ENCODE measurements at places on chromosomes 2 and 18.

GRCh38 chr2:158953926-158954763 lies 14.3 kb upstream of the TANC1 start:
- DNase-seq: no peak

DNA sequence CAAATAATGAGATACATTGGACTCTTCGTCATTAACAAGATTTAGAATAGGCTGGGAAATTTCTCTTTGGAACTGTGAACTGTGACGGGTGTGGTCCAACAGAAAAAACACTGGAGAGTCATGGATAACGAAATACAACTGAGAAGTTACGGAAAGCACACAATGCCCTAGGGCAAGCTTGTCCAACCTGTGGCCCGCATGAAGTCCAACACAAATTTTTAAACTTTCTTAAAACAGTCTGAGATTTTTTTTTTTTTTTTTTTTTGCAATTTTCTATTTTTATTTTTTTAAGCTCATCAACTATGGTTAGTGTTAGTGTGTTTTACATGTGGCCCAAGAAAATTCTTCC lies 27.7 kb downstream of the CDC42EP3 start:
- DNase-seq: no peak

DNA sequence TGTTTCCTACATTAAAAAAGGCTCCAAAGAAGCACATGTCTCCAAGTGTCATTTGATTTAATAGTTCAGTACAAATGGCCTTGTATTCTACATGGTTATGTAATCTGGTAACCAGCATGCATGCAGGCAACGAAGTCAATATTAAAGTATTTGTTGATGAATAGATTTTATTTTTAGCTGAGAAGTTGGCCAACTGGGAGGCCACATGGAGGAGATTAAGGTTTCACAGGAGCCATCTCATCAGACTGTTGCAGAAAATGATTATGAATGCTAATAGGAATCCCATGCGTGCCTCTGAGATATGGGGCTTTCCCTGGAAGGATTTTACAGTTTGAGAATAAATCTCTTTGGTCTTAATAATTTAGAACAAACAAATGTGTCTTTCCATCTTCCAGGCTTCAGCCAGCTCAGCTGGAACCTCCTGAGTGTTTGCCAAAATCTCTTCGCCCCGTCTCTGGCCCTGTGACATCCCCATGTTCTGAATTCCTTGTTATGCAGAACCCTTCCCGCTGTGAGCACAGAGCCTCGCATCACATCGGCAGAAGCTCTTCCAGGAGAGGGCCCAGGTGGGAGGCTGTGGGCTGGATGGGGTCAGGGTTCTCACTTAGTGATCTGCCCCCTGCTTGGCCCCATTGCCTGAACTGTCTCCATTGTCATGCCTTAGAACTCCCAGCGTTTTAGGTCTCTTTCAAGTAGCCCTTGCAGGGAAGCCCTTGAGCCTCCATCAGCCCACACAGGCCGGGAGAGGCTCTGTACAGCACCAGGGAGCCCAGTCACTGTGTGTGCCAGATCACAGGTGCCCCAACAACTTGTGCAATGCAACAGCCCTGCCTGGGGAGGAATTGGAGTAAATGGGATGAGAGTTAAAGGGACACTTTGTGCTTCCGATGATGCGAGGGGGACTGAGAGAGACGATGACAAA lies 190.5 kb upstream of the TWIST2 start:
- no peak for DNase-seq

DNA sequence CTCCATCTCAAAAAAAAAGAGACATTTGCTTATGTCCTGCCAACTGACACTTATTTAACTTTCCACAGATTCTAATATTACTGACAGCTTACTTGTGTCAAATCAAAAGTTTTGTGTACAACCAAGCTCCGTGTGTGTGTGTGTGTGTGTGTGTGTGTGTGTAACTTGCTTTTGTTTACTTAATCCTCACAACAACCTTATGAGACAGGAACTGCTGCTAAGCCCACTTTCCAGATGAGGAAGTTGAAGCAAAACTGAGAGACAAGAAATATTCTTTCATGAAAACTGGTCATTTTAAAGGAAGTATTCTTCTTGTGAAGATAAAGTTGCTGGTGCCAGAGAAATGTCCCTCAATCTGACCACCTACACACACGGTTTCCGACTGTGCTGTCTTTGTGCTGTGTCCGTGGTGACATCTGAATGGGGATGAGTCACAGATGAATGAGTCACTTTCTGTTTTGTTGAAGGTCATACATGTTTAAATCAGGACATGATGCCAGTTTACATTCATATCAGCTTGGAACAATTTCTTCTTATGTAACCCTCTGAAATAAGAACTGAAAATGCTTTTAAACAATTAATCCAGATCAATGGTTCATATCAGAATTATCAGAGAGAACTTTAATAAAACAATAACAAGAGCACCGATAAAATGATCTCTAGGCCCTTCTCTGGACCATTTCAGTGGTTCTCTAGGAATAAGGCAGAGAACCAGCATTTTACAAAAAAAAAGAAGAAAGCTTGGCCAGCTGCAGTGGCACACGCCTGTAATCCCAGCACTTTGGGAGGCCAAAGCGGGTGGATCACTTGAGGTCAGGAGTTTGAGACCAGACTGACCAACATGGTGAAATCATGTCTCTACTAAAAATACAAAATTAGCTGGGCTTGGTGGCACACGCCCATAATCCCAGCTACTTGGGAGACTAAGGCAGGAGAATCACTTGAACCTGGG lies 95.5 kb downstream of the THNSL2 start:
- DNase-seq: no peak

DNA sequence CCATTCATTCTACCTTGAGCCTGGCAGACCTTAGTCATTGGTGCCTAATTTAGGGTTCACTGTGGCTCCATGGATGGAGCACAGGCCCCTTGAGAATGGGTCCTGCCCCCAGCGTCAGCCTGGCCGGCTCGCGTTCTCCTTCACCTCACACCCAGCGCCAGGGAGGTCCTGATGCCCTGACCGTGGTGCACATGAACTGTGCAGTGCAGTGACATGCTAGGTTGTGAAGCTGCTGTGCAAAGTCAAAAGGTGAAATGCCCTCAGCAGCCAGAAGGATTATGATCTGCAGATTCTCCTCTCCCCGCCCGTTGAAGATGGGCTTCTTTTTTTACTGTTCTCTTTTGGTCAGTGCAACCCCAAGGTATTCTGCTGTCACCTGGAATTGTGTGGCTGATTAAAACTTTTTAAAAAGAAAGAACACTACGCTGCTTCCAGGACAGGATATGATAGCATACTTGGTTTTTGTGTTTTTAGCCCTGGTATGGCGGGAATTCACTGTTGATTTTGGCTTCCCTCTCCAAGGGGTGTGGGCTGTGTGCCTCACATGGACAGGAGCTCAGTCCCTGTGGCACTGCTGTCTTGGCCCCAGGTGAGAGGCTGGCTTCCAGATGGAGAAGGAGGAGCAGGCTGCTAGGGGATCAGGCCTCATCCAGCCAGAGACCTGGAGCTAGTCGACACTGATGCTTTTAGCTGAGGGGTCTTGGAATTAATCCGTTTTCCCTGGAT lies 49.4 kb upstream of the MCFD2 start:
- no peak for DNase-seq

DNA sequence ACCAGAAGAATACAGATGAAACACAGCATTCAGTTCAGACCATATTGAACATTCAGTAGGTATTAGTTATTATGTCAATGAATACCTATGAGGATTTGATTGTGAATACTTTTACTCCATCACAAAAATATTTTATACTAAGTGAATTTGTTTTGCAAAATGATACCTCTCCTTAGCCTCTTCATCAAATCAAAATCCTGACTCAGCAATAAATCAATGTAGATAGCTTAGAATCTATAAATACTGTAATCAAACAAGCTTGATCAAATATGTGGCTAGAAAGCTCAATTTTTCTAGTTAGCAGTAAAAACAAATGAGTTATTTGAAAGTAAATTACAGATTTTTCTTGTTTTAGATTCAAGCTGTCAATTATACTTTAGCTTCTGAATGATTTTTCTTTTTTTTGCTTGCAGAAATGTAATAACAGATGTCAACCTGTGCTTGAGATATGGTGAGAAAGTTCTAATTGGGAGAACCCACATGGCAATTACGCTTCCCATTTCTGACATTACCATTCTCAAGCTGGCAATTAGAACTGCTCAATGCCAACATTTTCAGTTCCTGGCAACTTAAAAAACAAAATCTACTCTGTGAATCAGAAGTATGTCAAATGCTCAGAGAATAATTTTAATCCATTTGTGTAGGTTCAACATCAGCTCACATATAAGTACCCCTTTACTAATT lies 109.6 kb downstream of the PRELID3A start:
- DNase-seq: no peak

- no peak for DNase-seq
Measured at GRCh38 chr18:55546851-55547704, 40.9 kb downstream of the TCF4 start.

DNA sequence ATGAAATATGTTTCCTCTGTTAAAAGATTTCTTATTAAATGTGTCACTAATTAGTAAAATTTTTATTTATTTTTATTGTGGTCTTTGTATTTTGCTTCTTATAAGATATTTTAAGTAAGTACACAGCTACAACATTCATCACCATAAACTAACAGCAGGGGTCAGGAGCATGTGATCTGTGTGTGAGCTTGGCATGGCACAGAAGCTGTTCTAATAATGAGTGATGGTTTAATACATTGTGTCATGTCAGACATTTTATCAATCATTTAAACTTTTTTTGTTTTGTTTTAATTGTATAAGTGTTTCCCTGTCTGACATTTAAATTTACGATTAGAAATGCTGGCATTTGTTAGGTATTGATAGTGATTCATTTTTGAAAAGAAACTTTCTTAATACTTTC lies 585.4 kb downstream of the DSC3 start:
- DNase-seq: no peak

GRCh38 chr18:3323900-3324299 lies 62.0 kb downstream of the MYL12B start:
- no peak for DNase-seq

DNA sequence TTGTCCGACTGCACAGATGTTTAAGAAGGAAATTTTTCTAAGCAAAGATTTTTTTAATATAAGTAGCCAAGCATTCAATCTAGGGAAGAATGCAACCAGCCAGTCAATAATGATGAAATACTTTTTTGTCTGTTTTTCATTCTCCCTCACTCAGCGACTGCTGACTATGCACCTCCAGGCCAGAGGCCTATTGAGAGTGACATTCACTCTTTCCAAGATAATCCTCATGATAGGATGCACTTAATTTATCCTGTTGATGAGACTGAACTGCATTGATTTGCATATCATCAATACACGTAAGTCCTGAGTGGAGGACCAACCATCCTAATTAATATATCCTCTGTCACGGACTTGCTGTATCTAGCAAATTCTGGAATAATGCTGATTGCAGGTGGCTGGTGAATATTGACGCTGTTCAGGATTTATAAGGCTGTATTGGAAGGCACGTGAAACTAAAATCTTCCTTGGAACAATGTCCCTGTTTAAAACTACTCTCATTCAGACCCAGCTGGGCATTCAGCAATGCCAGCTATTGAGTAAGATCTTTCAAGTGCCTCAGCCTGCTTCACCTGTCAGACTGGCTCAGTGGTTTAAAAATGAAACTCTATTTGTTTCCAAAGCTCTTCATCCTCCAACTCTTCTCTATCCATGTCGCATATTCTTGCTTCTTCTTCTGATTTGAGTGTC lies 142.2 kb downstream of the MAP2 start:
- no peak for DNase-seq

- DNase-seq: no peak
Measured at GRCh38 chr2:152234277-152234676, 58.7 kb upstream of the STAM2 start.

GRCh38 chr2:171855401-171855800 lies 38.6 kb downstream of the SLC25A12 start:
- DNase-seq: no peak

GRCh38 chr2:190328573-190329147 lies 9.0 kb upstream of the HIBCH start:
- DNase-seq: no peak

DNA sequence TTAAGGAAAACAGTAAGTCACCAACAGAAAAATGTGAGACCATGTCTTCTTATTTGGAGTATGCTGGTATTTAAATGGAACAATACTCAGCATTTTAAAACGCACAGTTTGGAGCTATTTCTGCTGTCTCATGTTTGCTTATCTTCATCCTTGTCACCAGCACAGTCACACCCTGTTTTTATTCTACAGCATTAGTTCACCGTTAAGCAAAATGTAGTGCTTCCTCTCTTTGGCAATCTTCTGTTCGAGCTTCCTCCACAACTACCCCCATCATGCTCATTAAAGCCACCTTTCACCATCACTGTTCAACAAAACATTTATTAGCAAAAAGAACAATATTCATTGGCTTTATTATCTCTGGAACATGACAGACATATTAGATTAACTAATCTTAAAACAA lies 64.0 kb downstream of the SLC40A1 start:
- no peak for DNase-seq

GRCh38 chr2:133293544-133294353 lies 274.5 kb downstream of the NCKAP5 start:
- no peak for DNase-seq

DNA sequence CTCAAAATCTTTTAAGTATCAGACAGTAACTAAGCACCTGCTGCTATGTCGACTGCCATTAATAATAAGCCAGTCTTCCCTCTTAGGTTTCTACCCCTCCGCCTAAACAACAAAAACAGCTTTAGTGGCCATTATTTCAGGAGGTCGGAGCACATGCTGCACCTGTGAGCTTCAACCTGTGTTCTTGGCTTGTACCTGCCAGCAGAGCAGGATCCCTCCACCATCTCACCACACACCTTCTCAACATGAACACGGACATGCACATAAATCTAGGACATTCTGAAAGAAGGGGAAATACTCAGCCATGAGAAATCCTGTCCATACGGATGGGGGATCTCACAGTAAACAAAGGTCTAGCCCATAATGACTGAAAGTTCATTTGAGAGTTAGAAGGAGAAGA lies 3.7 kb downstream of the CYB5A start:
- no peak for DNase-seq

GRCh38 chr18:55115606-55116005 lies 156.3 kb upstream of the CCDC68 start:
- no peak for DNase-seq

DNA sequence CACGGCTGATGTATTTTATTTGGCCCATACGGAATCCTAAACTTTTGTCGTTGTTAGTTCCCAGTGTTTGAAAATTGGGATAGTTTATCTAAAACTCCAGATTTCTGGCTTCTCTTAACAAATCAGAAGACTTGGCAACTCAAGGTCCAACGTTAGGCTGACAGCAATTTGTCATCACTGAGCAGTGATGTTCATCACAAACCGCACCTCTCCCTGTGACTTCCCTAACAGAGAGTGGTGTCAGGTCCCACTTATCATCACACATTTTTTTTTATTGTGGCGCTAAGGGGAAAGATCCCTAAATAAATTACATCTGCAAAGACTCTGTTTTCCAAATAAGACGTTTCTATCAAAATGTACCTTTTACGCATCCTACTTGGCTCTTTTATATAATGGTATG lies 55.7 kb downstream of the RASGRP3 start:
- DNase-seq: no peak

GRCh38 chr2:138948070-138948539 lies 167.9 kb upstream of the NXPH2 start:
- DNase-seq: no peak

- no peak for DNase-seq
Measured at GRCh38 chr18:46332921-46333341, 228.7 kb downstream of the HAUS1 start.

GRCh38 chr2:95050385-95051300 lies 25.1 kb downstream of the MAL start:
- DNase-seq: no peak

GRCh38 chr18:30192216-30192615 lies 850.3 kb downstream of the DSC3 start:
- DNase-seq: no peak

Data from activated naive CD4-positive, alpha-beta T cell treated with anti-CD3 and anti-CD28 coated beads, Interleukin-2, amount 50 U/mL, for 16 hours (primary cell).